Stimulated activated CD4-positive, alpha-beta T cell treated with anti-CD3 and anti-CD28 coated beads, TNF-alpha, amount 100 ng/mL, for 48 hours (primary cell): ENCODE measurements at places on chromosomes 13 and 19.

- DNase-seq = no peak
These were observed 20.0 kb upstream of the ATP12A start for GRCh38 chr13:24660023-24660741.

- DNase-seq = no peak
These were observed 703 bp downstream of the KLF16 start for GRCh38 chr19:1862424-1863327.

GRCh38 chr13:44431150-44431549 is 57.5 kb downstream of the SERP2 start:
- DNase-seq = no peak

DNA sequence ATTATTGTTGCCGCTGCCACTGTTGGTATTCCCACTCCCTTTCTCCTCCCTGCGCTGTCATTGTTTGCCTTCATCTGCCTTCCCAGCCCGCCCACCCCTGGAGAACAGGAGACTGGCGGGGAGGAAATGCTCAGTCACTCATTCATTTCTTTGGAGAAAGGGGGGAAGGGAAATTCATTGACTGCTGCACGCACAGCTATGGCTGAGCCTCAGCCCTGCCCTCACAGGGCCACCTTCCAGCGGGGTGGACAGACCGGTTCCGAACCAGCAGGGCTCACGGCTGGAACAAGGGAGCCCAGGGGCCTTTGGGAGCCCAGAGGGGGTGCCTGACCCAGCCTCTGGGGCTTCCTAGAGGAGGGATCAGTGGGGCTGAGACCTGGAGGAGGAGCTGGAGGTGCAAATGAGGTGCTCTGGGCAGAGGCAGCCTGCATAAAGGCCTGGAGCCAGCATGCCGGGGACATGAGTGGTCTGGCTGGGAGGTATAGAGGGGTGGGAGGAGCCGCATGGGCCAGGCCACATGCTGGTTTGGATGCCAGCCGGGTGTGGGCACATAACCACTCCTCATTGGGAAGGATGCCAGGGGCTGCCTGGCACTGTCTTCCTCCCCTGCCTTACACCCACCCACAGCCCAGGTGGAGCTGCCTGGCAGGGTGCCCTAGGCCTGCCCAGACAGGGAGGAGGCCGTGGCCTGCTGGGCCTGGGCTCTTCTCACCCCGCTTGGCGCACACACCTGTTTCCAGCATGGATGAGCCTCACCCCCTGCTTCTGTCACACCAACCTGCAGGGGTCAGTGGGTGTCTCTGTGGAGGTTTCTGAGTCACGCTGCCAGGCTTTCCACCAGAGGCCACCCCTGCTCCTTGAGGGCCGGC is 26.8 kb downstream of the PPP5C start:
- no peak for DNase-seq

- no peak for DNase-seq
These were observed 344.6 kb downstream of the DNAJC15 start for GRCh38 chr13:43368003-43368402.

DNA sequence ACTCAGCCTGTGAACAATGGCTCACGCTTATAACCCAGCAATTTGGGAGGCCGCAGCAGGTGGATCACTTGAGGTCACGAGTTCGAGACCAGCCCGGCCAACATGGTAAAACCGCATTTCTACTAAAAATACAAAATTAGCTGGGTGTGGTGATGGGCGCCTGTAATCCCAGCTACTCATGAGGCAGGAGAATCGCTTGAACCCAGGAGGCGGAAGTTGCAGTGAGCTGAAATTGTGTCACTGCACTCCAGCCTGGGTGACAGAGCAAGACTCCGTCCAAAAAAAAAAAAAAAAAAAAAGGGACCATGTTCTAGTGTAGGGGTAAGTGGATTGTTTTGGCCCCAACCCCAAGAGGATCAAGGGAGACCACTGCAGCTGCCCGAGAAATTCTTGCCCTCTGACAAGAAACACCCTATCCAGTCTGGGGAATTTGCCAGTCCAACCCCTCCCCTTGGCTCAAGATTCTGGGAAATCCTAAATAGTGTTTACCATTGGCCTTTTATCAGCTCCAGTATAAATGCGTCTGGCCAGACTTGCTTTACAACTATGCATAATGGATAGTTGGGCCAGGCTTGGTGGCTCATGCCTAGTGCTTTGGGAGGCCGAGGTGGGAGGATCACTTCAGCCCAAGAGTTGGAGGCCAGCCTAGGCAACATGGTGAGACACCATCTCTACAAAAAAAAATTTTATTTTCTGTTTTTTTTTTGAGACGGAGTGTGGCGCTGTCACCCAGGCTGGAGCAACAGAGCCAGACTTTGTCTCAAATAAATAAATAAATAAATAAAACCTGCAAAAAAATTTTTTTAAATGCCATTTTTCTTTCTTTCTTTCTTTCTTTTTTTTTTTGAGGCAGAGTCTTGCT is 5.1 kb upstream of the DHDH start:
- no peak for DNase-seq

DNA sequence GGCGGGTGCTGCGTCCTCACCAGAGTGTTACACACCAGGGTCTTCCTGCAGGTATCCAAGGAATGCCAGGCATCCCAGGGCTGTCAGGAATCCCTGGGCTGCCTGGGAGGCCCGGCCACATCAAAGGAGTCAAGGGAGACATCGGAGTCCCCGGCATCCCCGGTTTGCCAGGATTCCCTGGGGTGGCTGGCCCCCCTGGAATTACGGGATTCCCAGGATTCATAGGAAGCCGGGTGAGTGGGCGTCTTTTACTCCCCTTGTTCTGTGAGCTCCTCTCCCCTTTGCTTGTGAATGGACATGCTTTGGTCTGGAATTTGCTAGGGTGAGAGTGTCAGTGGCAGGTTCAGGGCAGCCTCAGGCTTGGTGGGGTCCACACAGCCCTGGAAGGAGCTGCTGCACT is 75.9 kb downstream of the RAB20 start:
- no peak for DNase-seq

- no peak for DNase-seq
These were observed 3.4 kb downstream of the NUDT15 start for GRCh38 chr13:48040896-48041295.
